CD8-positive, alpha-beta memory T cell (primary cell): ENCODE measurements at places on chromosomes 11 and 22. TPM values are rescaled to one million over a fixed set of nuclear protein-coding genes. Genes with fewer than 3 reads are reported as not detected.

- H3K4me1 ChIP-seq: no peaks in the 10 kb centered on the region
- DNase-seq: no peak
- H3K4me3 ChIP-seq: no peak overlapping the region
- H3K36me3 ChIP-seq: no peaks in the 10 kb centered on the region
Measured at GRCh38 chr22:50282361-50283155, 12.4 kb upstream of the MAPK11 start.

- DNase-seq: no peak
- H3K4me3 ChIP-seq: no peak overlapping the region
- no peaks in the 10 kb centered on the region for H3K4me1 ChIP-seq
- H3K27me3 ChIP-seq: no peaks in the 10 kb centered on the region
Measured at GRCh38 chr22:48918585-48919186, 909.0 kb downstream of the BRD1 start.

DNA sequence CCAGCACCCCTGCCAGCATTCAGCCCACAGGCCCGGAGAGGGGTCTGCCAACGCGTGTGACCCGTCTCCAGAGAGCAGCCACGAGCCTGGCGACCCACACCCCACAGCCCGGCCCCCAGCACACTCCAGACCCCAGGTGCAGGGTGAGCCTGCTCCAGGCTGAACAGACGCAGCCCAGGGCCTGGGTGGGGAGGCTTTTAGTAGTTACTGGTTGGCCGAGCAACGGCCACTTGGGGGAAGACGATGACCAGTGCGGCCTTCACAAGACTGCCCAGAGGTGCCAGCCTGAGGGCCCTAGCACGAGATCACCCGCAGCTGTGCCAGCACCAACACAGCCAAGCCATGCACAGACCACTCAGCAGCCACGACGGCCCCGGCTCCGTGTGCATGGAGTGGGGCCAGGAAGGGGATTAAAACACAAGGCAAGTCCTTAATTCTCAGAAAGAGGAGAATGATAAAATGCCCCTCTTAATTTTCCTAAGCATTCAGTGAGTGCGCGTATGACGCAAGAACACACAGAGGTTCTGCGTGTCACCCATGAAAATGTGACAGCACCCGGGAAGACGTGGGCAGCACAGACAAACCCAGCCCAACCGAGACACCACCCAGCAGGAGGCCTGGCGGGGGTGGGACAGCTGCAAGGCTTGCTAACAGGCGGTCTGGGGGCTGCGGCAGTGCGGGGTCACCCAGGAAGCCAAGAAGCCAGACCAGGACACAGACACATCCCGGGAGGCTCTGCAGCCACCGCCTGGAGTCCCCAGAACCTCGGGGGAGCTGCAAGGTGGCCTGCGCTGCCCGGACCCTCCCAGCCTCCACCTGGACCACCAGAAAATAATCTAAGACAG is 47.6 kb downstream of the BRD1 start:
- no peak overlapping the region for H3K4me3 ChIP-seq
- no peak overlapping the region for H3K27ac ChIP-seq
- no peaks in the 10 kb centered on the region for H3K4me1 ChIP-seq
- peaks cover 27% of the 10 kb centered on the region for H3K36me3 ChIP-seq

DNA sequence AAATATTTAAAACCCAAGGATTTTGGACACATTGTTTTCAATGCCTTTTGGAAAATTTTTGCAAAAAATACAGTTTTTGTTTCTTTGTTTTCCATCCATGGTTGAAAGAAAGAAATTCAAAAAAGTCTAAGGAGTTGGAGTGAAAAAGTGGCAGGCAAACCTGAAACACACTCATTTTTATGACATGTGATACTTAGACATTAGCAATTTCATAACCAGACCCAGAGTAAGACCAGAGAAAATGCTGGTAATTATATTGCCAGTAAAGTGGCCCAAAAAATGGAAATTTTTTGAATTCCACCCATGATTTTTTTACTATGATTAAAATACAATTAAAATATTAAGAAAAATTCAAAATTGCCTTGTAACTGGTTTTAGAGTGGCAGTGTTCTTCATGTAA is 128.2 kb downstream of the SLC17A6 start:
- H3K4me3 ChIP-seq: no peak overlapping the region
- no peak for DNase-seq
- H3K36me3 ChIP-seq: no peaks in the 10 kb centered on the region
- H3K27ac ChIP-seq: no peak overlapping the region

- H3K36me3 ChIP-seq: no peaks in the 10 kb centered on the region
- H3K4me3 ChIP-seq: no peak overlapping the region
- H3K27me3 ChIP-seq: no peaks in the 10 kb centered on the region
- no peaks in the 10 kb centered on the region for H3K4me1 ChIP-seq
Measured at GRCh38 chr11:132933703-132934102, 598.6 kb downstream of the OPCML start.

- no peaks in the 10 kb centered on the region for H3K27me3 ChIP-seq
- DNase-seq: no peak
- H3K36me3 ChIP-seq: no peaks in the 10 kb centered on the region
- no peak overlapping the region for H3K4me3 ChIP-seq
Measured at GRCh38 chr11:120249279-120250262, 9.6 kb downstream of the POU2F3 start.

SLC29A2 gene
- 8.5 TPM for total RNA-seq

EMID1 gene
- not detected for total RNA-seq

CWC15 gene
- total RNA-seq: 96.6 TPM

C22orf31 gene
- total RNA-seq: not detected

SHISAL1 gene
- not detected for total RNA-seq
